ENCODE measurements at places on chromosomes 1 and 21.

GRCh38 chr1:3194760-3195479 lies 125.9 kb downstream of the PRDM16 start:
- DNase-seq = no peak

GRCh38 chr21:41985662-41986416 lies 24.3 kb downstream of the ZBTB21 start:
- no peak for DNase-seq

GRCh38 chr1:183582021-183582713 lies 8.1 kb downstream of the NCF2 start:
- no peak for DNase-seq

GRCh38 chr21:42308914-42309752 lies 6.1 kb downstream of the TFF3 start:
- no peak for DNase-seq

DNA sequence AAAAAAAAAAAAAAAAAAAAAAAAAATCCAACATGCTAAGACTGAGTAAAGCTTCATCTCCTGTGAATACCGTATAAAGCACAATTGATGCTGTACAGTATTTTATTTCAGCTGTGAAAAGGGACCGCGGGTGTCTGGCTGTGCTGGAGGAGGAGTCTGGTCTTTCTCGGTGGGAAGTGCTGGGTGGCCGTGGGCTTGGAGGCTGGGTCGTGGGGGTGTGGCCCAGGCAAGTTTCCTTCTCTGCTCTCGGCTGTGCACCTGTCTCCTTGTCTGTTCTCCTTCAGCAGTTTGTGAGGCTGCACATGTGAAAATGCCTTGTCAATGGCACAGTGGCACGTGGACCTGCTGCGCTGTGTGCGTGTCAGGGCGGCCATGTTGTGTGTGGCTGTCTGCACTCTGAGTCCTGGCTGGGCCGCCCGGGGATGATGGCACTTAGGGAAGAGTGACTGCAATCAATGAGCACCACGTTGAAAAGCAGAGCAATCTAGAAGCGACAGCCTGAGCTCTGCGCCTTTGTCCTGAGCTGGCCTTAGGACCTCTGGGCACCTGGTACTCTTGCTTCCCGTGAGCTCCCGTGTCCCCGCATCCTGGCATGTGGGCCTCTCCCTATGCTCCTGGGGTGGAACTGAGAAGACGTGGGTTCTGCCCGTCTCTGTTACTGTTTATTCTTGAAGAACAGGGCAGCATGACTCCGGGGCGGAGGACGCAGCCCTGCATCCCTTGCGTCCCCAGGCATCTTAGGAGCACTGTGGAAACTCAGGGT lies 14.5 kb downstream of the AGPAT3 start:
- DNase-seq = no peak

DNA sequence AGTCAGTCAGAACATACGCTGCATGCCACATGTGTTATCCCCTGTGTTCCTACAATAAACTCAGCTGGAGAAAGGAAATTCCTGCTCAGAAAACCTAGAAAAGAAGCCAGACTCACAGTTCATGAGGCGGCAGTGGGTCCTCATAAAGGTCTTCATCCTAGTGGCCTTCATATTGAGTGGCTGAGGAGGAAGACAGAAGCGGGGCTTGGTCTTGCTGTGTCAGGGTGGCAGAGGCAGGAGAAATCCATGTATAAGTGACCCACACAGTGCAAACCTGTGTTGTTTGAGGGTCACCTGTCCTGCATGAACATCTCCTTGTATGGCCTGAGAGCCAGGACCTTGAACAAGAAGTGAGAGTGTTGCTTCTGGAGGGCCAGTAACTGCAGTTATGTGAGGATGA lies 4.0 kb upstream of the WNT3A start:
- DNase-seq = no peak

- DNase-seq = no peak
These were observed 7.8 kb upstream of the MMEL1 start for GRCh38 chr1:2640626-2641025.

DNA sequence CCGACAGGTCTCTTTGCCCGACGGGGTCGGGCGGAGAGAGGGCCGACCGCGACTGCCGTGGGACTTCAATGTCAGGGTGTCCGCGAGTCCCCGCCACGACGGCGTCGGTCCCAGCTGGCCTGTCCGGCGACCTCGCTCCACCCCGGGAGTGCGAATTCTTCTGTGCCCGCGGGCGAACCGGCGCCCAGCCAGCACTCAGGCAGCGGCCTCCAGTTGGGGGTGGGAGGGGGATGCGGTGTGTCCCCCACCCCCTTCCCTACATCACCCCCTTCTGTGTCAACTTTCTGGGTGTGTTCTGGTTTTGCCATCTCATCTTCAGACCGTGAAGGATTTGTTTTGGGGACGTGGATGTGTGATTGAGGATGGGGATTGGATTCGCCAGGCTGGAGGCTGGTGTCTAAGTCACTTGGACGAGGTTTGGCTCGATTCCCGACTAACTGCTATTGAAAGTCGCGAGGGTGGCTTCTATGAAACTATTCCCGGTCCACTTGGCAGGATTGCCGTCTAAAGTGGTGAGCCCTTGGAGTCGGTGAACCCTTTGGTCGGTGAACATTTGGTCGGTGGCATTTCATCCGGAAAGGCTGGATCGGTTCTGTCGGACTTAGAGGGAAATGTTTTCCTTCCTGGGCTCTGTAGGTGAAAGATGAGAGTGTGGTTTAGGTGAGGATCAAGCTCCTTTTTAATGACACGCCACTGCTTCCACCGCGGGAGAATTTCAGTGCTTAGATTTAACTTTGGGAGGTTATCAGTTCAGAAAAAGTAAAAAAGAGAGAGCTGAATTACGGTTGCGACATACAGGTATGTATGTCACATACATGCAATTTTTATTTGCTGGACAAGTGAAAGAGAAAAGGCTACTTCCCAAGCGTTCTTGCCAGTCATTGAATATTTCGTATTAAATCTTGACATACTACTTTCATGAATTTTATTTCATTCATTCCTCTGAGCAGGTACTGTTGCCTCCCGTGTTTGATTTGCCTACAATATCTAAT lies 771 bp downstream of the ABCD3 start:
- no peak for DNase-seq

- DNase-seq = no peak
These were observed 43.9 kb upstream of the CAMK1G start for GRCh38 chr1:209539576-209539975.

- no peak for DNase-seq
These were observed 509.0 kb upstream of the CXADR start for GRCh38 chr21:17003763-17004373.

GRCh38 chr1:38891753-38892152 lies 10.4 kb upstream of the GJA9 start:
- DNase-seq = no peak

GRCh38 chr1:27652111-27652864 lies 17.3 kb upstream of the FGR start:
- no peak for DNase-seq

DNA sequence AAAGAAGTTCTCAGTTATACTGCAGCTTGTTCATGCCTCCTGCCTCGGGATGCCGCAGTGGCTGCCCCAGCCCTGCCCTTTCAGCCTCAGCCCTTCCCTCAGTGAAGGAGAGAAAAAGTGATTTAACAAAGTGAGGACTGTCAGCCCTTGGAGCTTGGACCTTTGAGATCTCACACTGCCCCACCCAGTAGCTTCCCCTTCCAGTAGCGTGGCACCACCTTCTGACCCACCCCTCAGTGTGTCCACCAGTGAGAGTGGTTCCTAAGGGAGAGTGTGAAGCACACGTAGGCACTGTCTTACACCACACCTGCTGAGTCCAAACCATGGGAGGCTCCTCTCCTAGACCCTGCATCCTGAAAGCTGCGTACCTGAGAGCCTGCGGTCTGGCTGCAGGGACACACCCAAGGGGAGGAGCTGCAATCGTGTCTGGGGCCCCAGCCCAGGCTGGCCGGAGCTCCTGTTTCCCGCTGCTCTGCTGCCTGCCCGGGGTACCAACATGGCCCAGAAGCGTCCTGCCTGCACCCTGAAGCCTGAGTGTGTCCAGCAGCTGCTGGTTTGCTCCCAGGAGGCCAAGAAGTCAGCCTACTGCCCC lies at the start of gene CDA:
Gene CDA (plus strand): TSS at position 464 of the 592 bp plus-strand sequence. CDS start 33 bp downstream, at position 497.
- DNase-seq = no peak

All from activated naive CD4-positive, alpha-beta T cell (primary cell).